ENCODE measurements at places on chromosomes 1 and 21.

- DNase-seq = no peak
Measured at GRCh38 chr1:239233626-239234025, 152.7 kb upstream of the CHRM3 start.

- no peak for DNase-seq
Measured at GRCh38 chr1:150513351-150513791, 2.2 kb upstream of the FALEC start.

GRCh38 chr1:153614189-153614900, 1.4 kb upstream of the S100A16 start:
- DNase-seq = no peak

DNA sequence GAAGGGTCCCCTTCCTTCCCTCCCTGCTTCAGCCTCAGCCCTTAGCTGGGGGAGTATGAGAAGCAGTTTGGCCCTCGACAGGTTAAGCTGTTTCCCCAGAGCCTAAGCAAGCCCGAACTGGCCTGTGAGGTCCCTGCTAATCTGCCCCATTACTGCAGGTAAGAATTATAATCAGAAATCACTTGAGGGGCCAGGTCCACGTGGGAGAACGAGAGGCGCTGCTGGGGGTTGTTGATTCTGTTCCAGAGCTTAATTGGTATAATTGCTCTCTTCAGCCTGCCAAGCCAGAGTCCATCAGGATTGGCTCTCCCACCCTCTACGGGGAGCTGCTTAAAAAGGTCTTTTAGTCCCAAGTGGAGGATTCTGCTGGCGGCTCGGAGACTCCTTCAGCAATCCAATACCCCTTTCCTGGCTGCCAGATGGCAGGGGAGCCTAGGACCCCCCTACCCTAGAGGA, 70.8 kb downstream of the UBE2T start:
- DNase-seq = no peak

DNA sequence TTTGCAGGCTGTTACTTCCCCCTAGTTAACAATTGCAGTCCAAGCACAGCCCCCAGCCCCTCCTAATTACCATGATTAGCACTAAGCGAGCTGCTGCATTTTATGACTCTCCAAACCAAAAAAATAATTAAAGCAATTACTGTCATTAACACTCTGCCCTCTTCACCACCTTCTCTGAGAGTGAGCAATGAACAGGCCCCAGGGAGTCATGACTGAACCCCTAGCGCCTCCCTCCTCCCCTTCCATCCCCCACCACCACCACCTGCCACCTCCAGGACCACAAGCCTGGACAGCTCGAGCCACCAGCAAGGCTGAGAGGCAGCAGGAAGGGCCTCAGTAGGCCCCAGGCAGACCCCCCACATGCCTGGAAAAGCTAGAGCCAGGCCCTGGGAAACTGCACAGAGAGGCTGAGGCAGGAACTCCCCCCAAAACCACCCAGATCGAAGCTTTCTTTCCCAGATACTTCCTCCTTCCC, 35.5 kb upstream of the ZC3H12A start:
- DNase-seq = no peak

- DNase-seq = no peak
Measured at GRCh38 chr1:171800342-171800741, 18.9 kb downstream of the METTL13 start.

DNA sequence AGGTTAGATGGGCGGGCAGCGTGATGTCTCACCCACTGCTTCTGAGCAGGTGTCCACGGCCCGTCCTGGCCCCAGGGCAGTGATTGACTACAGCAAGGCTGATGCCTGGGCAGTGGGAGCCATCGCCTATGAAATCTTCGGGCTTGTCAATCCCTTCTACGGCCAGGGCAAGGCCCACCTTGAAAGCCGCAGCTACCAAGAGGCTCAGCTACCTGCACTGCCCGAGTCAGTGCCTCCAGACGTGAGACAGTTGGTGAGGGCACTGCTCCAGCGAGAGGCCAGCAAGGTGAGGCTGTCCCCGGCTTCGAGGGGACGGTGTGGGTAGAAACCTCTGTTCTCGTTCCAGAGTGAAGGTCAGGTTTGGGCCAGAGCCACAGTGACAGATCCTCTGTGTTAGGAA, 12.2 kb downstream of the DDOST start:
- DNase-seq = no peak

- no peak for DNase-seq
Measured at GRCh38 chr1:62093261-62093660, 101.4 kb upstream of the L1TD1 start.

DNA sequence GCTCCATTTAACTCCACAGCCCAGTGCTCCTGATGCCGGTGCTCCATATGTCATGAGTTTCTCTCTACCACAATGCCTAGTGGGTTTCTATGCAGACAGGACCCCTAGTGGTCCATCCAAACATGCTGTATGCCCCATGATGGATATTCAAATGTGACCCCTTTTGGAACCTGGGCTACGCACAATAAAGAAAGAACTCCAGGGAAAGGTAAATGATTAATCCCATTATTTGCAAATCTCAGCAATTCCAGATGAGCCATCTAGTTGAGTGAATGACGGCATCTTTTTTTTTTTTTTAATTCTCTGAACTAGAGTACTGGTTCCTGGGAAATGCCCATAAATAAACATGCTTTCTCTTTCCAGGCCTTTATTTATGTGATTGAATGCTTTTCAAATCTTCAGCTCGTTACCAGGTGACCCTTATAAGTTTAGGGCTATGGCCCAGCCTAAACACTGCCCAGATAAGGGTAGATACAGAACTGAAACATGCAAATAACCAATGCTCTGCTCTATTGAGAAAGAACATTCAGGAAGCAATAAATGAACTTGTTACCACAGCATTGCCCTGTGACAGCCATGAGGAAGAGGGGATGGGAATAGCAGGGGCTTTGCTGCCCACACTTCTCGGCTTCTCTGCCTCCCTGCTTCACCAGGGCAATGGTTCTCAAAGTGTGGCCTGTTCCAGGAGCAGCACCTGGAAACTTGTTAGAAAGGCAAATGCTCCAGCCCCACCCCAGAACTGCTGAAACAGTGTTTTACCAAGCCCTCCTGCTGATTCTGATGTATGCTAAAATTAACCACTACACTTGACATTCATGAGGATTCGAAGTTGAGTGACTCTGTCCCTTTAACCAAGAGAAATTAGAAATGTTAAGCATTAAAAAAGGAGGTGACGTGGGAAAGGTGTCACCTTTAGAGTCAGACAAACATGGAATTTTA, 151.7 kb downstream of the SEC16B start:
- no peak for DNase-seq

DNA sequence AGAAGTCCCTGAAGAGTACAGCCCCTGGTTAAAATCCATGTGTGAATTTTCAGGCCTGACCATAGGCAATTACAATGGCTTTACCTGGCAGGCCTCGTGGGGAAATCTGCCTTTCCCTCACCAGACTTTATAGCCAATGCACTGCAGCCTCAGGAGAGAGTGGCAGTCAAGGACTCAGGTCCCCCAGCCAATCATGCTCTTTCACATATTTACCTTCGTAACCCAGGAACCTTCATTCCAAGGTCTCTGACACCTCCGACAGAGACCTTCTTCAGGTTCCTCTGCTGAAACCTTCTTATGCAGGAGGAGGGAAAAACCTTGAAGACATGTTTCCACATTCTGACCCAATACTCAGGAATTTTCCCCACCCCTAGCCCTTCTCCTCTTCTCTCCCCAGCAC, 118.9 kb downstream of the FASLG start:
- no peak for DNase-seq

GRCh38 chr1:146020058-146021049, 1.2 kb downstream of the HJV start:
- no peak for DNase-seq

DNA sequence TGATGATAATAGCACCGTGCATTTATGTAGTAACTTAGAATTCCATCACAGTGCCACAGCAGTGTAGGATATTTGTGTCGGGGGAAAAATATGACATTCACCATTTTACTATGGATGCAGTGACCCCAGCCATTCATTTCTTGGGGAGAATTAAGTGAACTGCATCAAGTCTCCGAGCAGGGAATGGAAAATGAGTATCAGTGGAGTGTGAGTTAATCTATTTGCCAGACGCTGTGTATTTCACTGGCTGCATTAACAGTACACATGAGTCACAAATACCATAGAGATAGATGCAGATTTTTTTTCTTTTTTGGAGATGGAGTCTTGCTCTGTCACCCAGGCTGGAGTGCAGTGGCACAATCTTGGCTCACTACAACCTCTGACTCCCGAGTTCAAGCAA, 33.8 kb upstream of the SLC45A1 start:
- DNase-seq = no peak

- DNase-seq = no peak
Measured at GRCh38 chr21:40684726-40685125, 162.2 kb downstream of the DSCAM start.

DNA sequence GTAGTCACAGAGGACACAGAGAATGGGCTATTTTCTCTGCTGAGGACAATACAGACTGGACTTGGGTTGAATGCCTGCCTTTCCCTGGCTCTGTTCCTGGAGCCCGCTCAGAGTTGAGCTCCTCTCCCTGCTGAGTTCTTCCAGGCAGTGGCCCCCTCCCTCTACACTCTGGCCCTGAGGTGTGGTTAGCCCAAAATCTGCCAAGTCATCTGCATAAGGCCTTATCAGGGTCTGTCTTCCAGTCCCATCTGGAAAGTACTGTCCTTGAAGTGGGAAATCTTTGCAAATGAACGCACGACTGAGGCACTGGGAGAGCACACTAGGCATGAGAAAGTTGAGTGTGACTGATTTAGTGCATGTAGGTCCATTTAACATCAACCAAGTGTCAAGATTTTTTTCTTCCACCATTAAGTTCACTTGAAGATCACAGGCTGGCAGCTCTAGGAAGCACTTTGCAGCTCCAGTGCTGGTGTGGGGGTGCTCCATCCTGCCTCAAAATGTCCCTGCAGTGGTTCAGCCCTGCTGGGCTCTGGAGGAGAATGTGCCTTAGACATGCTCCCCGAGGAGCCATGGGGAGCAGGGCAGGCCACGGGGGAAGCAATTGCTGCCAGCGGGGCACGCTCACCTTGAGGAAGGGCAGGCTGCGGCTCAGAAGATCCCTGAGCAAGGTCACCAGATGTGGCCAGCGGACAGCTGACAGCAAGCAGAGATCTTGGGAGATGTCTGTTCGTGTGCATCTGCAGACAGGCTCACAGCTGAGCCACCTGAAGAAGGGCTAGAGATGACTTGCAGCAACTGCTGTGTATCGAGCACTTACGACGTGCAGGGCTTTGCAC, 41.5 kb downstream of the IER5 start:
- DNase-seq = no peak

GRCh38 chr21:34335316-34335715, 28.5 kb upstream of the KCNE2 start:
- DNase-seq = no peak

GRCh38 chr1:27399251-27400025, 7.0 kb downstream of the GPR3 start:
- no peak for DNase-seq

GRCh38 chr1:232982238-232982944, 32.0 kb downstream of the NTPCR start:
- no peak for DNase-seq

DNA sequence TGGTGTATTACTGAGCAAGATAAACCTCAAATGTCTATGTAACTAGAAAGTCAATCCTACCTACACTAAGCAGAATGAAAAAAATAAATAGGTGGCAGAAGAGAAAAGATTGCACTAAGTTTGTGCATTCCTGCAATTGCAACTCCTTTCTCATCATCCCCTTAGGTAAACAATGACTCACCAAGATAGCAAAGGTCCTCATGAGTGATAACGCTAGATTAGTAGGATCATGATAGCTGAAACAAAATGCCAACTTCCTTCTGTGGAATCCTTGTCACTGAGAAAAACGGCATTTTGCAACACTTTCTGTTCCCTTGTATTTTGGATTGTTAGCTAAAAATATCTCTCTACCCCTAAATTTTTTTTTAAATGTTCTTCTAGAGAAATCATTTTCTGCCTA, 20.0 kb upstream of the FCER1A start:
- DNase-seq = no peak

- DNase-seq = no peak
Measured at GRCh38 chr1:187018291-187018690, 189.5 kb downstream of the PLA2G4A start.

Measured in CD4-positive, alpha-beta T cell treated with Interleukin-21 for 1 hour (primary cell).